Suppressor macrophage (primary cell): ENCODE measurements at places on chromosomes 5 and 9.

GRCh38 chr9:87573841-87574342 lies 76.2 kb downstream of the DAPK1 start:
- DNase-seq, result no peak

DNA sequence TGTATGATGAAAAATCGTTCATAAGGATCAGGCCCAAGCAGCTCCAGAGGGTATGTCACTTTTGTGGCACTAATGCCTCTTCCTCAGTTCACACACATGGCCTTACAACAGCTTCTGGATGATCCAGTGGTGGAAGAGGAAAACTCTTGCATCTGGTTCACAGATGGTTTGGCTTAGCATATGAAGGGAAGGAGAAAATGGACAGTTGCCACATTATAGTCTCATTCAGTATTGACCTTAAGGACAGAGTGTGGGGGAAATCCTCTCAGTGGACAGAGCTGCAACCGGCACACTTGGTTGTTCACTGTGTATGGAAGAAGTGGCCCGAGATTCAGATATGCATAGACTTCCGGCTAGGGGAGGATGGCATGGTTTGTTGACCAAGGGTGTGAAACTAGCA lies 22.8 kb downstream of the C9orf57 start:
- DNase-seq, result no peak

- DNase-seq, result no peak
Measured at GRCh38 chr5:151531581-151531980, 59.5 kb downstream of the FAT2 start.

- peak; percentile 27 for DNase-seq
Measured at GRCh38 chr5:56696900-56697299, 118.4 kb upstream of the MAP3K1 start.

DNA sequence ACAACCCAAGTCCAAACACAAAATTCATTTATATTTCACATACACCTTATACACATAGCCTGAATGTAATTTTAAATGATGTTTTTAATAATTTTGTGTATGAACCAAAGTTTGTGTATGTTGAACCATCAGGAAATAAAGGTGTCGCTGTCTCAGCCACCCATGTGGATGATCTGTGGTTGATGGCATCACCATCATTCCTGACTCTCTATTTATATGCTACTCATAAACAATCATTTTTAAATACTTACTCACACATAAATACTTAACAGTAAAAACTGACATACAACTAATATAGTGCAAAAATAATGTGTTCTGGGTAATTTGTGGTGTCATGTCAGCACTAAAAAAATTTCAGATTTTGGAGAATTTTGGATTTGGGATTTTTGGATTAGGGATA lies 38.4 kb downstream of the SMC5 start:
- no peak for DNase-seq

GRCh38 chr5:145347026-145347616 lies 488.0 kb downstream of the PRELID2 start:
- DNase-seq, result no peak

DNA sequence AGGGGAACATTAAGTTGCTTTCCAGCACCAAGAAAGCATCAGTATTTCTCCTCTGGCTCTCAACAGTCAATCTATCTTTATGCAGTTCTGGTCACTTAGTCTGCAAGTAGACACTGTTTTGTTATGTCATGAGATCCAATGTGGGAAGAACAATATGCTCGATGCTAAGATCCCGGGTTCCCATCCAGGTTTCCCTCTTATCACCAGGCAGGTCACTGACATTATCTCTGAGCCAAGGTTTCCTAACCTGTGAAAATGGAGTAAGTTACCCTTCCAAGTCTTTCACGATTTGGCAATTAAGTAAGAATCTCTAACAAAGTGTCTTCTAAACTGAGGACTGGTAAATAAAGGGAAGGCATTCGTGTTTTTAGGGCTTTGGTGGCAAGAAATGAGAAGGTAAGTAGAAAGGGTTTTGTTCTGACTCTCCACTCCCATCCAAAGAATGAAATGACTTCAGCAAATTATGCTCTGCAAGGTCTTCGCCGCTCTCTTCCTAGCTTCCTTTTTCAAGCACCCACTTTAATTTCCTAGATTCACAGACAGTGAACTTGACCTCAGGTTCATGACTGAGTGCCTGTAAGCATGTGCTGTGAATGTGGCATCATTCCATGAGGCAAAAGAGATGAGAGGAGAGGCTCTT lies 86.4 kb downstream of the DCP2 start:
- no peak for DNase-seq

- DNase-seq, result no peak
Measured at GRCh38 chr5:172724242-172725183, 46.5 kb downstream of the DUSP1 start.

DNA sequence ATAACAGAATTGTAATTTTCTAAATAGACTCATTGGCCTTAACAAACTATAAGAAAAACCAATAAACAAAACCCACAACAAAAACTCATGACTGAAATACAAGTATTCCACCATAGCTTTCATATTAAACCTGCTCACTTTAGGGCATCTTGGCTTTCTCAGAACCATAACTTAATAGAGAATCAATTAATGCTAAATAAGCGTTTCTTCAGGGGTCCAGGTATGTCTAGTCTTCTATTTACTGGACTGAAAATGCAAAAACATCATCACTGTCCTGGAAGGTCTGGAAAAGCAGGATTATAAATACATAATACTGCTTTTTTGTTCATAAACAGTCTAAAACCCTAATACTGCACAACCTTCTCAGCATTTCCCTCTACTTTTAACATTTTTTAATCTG lies 6.2 kb upstream of the SMIM27 start:
- no peak for DNase-seq

- no peak for DNase-seq
Measured at GRCh38 chr5:89981878-89982773, 427.4 kb downstream of the CETN3 start.

DNA sequence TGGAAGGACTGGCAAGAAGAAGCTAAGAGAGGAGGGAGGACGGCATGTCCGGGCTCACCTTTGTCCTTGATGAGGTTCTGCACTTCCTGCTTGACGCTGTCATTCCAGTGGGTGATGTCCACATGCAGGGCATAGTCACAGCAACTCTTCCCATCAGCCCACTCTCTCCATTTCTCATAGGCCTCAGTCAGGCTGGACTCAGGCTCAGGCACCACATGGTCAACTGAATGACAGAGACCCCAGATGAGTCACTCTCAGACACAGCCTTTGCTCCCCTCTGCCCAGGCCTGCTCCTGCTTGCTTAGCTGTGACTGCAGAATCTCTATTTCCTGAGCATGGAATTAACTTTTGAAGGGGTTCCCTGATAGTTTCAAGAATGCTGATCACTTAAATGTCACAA lies 94.2 kb downstream of the DPYSL3 start:
- peak; percentile 81 for DNase-seq

- DNase-seq, result peak; percentile 87
Measured at GRCh38 chr5:68215898-68216244, 315 bp downstream of the PIK3R1 start.

DNA sequence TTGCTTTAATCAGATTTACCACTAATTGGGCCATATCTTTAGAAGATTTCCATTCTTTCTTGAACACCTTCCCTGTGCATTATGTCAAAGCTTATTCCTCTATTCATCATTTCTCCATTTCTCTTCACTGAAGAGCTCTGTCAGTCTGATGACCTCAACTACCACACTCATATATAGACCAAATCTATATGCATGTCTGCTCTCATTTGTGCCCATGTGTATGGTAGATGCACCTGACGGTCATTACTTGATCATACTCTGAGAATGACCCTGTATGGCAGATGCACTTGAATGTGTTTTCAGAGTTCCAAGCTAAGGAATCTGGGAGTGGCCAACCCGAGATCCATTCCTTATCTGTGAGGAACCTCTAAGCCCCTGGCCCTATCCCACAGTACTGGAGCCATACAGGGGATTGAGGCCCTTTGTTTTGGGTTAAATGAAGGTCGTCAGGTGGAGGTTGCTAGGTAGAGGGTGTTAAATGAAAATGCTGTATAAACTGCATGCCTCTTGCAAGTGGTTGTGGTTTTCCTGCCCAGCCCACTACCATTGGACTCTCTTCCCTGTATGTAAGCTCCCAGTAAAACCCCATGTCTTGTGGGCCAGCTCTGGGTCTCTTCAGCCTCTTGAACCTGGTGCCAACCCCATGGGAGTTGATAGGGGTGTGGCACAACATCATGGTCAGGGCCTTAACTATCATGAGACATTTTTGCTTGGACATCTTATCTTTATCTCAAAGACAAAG lies 229.5 kb downstream of the KIAA0825 start:
- DNase-seq, result no peak

DNA sequence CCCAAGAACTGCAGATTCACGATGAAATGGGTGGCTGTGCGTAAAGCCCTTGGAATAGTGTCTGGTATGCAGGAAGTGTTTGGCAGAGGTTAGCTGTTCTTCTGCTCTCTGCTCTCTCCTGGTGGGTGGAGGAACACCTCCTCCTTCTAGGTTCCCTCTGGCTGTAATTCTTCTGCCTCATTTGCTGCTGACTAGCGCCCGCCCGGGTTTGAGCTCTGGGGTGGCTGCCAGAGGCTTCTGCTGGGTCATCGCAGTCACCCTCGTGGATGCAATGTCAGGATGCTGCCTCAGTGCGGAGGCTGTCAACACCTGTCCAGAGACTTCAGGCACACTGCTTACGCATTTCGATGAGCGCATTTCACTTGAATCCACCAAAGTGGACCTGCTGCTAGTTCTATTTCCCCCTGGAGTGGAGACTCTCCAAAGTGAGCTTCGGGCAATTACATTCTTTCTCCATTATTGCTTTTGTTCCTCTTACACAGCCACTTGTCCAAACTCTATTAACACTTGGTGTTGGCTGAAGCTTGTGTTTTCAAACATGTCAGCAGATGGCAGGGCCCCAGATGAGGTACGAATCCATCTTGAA lies 11.7 kb downstream of the DOCK2 start:
- DNase-seq, result peak; percentile 66

DNA sequence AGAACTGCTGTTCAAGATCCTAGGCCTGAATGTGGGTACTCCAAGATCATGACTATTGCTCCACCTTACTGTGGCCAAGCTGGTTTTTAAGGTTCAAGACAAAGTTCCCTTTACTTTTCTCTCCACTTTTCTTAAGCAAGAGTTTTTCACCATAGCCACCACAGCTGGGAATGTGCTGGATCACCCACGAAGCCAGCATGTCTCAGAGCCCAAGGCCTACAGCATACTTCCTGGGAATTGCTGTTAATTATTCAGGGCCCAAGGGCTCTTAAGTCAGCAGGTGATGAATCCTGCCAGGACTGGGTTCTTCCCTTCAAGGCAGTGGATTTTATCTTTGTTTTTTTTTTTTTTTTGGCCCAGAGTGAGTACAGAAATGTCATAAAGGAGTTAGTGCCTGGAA lies 149.4 kb upstream of the TUSC1 start:
- no peak for DNase-seq

DNA sequence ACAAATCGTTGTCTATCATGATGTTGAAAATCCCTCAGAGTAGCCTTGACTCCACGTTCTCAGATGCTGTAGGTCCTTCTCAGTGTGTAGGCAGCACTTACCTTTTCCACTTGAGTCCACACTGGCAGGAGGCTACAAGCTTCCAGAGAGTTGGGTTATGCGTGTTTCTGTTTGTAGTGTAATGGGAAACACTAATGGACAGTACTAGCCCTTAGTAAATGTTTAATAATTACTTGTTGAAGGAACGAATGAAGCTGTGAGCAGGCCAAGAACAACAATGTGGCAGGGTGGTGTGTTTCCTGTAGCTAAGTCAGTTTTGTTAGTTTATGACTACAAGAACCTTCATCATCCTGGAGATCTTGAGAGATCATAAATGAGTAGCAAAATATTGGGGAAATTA lies 83.5 kb downstream of the ARHGAP26 start:
- DNase-seq, result no peak

DNA sequence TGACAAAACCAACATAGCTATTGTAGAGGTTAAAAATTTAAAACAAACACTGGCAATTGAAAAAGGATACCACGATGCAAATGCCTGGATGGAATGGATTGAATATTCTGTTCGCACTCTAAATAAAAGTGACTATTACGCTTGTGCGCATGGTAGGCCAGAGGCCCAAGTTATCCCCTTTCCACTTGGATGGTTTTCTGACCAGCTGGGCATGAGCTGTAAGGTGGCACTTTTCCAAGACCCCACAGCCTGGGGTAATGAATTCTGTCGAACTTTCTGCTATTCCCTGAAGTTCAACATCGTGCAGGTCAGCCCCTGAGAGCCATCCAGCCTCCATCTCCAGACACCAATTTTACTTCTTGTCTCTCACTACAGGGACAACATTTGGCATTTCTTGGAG lies 5.4 kb upstream of the RNF180 start:
- no peak for DNase-seq

- DNase-seq, result no peak
Measured at GRCh38 chr5:145471026-145471425, 364.1 kb downstream of the PRELID2 start.

GRCh38 chr5:115415143-115415491 lies 118.7 kb upstream of the CCDC112 start:
- DNase-seq, result peak; percentile 85

DNA sequence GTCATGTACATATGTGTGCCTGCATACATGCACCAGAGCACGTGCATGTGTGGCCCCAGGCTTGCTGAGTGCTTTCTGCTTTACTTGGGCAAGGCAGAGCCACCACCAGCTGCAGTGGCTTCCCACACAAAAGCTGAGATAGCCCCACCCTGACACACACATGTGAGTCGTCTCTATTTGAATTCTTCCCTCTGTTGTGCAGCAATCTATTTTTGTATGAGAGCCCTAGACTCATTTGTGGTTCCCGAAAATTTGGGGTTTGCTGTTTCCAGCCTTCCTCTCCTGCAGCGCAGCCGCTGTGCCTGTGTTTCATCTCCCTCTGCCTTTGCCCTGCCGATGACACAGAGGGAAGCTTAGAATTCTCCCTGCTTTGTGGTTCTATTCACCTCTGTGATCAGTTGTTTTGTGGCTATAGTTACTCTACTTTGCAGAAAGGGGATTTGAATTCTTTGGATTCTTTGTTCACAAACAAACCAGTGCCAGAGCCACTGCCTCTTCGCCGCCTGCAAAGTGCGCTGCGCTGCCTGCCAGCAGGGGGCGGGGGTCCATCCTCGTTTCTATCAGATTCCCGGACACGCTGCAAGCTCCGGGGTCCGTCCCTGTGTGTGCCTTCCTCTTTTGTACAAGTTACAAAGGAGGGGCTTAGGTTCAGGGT lies 95.8 kb upstream of the DAP start:
- peak; percentile 52 for DNase-seq

- no peak for DNase-seq
Measured at GRCh38 chr9:73294336-73294735, 142.7 kb downstream of the ANXA1 start.

DNA sequence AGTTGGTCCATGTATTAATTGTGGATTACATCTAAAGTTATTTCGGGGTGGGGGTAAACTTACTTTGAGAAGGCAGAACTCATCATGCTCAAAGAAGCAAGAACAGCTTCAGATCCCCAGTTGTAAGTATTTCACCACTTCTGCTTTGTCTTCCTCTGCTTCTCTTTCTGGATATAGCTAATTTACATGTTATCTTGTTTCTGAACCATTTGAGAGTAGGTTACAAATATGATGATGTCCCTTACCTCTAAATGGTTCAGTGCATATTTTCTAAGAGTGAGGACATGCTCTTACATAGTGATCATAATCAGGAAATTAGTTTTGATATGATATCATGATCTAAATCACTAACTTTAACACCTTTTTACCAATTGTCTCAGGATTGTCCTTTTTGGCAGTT lies 11.9 kb downstream of the TRIO start:
- DNase-seq, result peak; percentile 27

GRCh38 chr9:107824556-107824955 lies 335.0 kb upstream of the KLF4 start:
- DNase-seq, result no peak

- DNase-seq, result no peak
Measured at GRCh38 chr9:127735530-127736185, 564 bp upstream of the TOR2A start.
